ENCODE measurements at places on chromosomes 3 and 15. TPM values are rescaled to one million over a fixed set of nuclear protein-coding genes. Genes with fewer than 3 reads are reported as not detected.

- no peak for DNase-seq
Measured at GRCh38 chr15:40613080-40613479, 19.0 kb downstream of the KNL1 start.

RBP2 gene
- 2.1 TPM for total RNA-seq

DNA sequence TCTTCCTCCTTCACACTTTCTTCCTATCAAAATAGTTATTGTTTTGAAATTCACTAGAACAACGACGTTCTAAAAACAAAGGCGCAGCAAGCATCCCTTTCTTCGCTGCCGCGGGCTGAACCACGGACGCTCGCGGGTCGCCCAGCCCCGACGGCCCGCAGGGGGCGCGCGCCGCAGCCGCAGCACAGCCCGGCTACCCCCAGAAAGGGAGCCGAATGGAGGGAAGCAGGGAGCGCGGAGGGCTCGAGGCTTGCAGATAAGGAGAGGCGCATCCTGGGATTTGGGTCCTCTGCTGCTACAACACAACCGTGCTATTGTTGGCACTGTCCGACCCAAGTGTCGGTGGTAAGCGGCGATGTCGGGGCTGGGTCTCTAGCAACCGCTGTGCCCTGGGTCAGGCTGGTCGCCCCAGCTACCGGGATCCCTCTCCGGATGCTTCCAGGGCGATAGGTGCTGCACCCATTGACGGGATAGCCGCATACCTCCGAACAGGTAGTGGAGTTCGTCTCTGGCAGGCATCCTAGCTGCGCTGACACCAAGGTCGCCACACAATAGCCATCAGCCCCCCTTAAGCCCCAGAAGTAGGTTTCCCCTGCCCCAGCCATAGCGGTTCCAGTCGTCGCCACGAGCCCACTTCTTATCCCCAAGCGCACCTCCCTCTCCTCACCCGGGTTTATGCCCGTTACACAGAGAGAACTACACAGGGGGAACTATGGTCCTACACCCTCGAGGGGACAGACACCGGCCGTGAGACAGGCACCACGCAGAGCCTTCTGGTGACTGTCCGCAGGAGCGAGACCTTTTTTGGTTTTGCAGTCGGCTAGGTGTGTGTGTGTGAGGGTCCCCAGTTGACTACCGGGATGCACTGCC lies 6.0 kb downstream of the ONECUT1 start:
- peak; percentile 66 for DNase-seq

DNA sequence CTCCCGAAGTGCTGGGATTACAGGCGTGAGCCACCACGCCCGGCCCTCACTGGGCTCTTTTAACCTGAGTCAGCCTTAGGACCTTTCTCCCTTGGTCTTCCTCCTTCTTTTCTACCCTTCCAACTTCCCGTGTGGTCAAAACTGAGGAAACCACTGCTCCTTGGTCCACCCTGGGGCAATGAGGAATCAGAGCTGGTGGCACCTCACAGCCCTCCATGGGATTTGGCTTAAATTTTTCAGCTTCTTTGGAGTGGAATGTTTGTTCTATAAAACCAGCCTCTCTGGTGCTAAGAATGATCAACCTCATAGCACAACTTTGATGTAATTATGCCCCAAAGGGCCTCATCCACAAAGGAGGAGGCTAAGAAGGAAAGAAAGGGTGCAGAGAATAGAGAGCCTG lies 76.6 kb upstream of the CFAP20DC start:
- DNase-seq: no peak

DNA sequence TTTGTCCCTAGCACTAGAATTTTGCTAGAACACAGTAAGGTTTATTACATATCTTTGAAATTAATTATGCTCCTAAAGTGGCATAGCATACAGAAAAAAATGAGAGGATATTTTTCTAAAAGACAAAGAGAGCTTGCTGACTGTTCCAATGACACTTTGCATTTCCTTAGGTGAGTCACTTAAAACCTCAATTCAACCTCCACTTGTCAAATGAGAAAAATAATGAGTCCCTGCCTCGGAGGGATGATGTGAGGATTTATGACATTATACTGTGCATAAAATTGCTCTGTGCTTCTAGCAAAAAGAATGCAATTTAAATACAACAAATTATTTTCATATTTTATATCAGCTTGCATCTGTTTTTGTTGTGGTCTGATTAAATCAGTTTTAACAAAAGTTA lies 1417.0 kb upstream of the ALCAM start:
- no peak for DNase-seq

DNA sequence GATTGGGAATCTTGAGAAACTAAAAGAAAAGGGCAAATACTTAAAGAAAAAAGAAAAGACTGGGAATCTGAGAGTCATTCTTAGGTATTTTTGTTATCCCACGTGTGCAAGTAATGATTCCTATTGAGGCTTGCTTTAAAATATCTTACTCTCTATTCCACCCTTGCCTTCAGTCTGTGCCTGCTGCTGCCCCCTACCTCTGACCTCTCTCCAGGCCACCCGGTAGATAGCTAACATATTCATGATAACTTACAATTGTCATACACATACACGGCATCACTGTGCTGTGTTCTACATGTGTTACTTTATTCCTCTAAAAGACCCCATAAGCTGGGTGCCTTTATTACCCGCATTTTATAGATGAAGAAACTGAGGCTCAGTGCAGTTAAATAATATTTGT lies 27.8 kb upstream of the ATP13A3 start:
- DNase-seq: no peak

- DNase-seq: no peak
Measured at GRCh38 chr3:176147251-176147650, 1050.0 kb downstream of the TBL1XR1 start.

DNA sequence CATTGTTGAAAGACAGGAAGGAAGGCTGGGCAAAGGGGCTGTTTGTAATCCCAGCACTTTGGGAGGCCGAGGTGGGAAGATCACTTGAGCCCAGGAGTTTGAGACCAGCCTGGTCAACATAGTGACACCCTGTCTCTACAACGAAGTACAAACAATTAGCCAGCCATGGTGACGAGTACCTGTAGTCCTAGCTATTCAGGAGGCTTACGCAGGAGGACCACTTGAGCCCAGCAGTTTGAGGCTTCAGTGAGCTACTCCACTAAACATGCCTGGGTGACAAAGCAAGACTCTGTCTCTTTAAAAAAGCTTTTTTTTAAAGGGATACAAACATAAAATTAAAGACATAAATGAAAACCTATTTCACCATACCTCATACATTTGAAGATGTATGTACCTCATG lies 11.1 kb downstream of the SERP1 start:
- DNase-seq: no peak

ITPKA gene
- 0.67 TPM for total RNA-seq

DNA sequence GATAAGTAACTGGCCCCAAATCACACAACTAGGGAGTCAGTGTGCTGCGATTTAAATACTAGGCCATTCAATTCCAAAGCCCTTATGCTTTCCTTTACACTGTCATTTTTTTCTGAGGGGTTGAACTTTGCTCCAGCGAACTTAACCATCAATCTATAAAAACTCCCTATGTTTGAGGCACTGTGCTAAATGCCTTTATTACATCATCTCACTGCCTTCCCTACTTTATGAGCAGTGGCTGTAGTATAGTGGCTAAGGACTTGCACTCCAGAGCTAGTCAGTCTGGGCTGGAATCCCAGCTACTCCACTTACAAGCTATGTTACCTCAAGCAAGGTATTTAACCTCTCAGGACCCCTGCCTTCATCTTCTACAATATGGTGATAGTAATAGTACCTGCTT lies 26.9 kb upstream of the WDR72 start:
- DNase-seq: no peak

TEX55 gene
- total RNA-seq: not detected

ALDH1L1 gene
- total RNA-seq: 3.3 TPM

IL17RB gene
- total RNA-seq: 12.4 TPM

GRCh38 chr3:63228677-63229076 lies 49.4 kb upstream of the SYNPR start:
- no peak for DNase-seq

Data from upper lobe of right lung (tissue), 1 donor.